ENCODE measurements at places on chromosomes 16 and 17.

DNA sequence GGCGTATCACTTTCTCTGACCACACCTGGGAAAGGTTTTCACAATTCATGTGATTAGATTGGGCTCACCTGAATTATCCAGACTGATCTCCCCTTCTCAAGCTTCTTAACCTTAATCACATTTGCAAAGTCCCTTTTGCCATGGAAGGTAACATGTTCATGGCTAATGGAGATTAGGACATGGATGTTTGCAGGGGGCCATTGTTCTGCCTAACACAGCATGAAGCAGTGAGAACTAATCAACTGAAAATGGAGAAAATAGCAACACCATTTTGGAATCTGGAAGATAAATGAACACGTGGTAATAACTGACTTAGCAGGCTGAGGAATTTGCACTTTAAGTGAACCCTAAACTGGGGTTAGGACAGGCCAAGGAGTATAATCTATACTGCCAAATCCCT lies 25.0 kb upstream of the SBK1 start:
- no peak for DNase-seq

DNA sequence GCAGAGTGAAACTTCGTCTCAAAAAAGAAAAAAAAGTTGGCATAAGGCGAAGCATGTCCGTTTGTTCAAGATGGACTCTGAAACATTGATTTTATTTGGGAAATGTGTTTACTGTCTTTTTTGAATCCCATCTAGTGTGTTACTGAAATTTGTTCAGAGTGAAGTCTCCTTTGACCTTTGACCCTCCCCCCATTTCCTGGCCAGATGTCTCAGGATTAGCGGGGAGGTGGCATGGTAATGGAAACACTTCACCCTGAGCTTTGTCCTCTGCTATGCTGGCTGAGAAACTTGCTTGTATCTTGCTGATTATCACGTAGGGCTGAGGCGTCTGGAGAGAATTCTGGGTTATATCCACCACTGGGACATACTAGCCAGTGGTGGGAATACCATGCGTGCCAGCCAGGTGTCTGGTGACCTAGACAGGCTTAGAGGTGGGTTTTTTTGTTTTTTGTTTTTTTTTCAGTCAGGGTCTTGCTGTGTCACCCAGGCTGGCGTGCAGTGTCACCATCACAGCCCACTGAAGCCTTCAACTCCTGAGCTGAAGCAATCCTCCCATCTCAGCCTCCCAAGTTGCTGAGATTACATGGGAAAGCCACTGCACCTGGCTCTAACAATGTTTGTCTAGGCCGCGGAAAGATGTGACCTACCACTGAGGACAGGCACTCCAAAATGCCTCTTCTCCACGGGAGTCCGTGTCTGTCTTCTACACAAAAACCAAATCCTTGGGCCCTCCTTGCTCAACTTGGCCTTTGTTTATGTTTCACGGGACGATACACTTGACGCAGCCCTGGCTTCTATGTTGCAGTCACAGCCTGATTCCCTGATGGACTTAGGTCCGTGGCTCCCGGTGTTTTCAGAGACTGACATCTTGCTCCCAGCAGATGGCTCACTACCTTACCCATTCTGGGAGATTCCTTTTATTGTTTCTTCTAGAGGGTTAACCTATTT lies 6.6 kb upstream of the GALK1 start:
- DNase-seq, result no peak

DNA sequence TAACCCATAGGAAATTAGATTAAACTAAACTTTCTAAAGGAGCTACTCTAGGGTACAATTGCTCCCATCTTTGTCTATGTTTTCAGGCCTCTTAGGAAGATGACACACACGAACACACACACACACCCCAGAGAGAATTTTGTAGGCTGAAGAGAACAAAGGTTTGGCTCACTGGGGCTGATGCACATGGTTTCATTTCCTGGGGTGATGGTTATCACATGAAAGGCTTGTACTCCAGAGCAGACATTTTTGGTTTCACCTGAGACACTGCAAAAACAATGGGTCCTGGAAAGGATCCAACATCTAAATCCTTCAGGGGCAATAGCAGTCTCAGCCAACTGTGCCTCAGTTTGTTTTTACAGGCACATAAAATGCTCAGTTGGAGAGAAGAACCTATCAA lies 62.8 kb downstream of the GRB7 start:
- no peak for DNase-seq

DNA sequence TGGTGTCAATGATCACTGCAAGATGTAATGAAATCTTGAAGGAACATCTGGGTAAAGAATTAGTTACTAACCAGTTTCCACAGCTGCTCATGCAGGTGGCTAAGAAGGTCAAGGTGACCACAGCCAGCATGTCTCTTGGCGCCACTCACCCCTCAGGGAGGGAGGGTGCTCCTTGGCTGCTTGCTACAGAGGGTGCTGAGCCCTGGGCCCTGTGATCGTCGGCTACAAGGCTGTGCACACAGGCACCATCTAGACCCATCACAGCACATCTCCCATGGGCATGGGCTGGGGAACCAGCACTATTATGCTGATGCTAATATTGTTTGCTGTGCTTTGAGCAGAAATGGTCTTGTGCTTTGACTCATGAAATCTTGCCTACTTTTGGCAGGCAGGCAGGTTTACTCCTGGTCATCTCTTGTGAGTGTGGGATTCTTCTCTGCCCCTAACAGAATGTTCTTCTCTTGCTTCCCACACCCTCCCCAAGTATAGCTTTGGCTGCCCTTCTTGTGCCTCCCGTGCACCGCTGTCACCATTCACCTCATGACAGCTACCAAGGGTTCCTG lies 36.4 kb downstream of the TXNDC11 start:
- no peak for DNase-seq

GRCh38 chr17:34287875-34288274 lies 2.3 kb downstream of the CCL11 start:
- DNase-seq, result no peak

DNA sequence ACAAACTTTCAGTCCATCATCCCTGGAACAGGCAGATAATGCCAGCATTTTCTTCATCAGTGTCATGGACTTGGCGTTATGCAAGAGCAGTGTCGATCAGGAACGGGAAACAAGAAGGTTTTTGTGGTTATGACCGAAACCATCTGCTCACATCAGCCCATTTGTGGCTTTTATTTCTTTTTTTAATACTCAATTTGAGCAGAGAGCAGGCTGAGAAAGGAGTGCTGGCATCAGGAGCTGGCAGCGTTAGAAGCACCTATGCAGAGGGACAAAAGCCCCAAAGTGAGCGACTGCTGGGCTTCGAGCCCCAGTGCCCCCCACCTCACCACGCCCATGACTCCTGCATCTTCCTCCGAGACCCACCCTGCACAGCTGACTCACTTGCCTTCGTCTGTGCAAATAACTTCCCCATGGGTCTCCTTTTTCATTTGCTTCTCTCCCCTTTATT lies 16.2 kb upstream of the CD300E start:
- DNase-seq, result no peak

DNA sequence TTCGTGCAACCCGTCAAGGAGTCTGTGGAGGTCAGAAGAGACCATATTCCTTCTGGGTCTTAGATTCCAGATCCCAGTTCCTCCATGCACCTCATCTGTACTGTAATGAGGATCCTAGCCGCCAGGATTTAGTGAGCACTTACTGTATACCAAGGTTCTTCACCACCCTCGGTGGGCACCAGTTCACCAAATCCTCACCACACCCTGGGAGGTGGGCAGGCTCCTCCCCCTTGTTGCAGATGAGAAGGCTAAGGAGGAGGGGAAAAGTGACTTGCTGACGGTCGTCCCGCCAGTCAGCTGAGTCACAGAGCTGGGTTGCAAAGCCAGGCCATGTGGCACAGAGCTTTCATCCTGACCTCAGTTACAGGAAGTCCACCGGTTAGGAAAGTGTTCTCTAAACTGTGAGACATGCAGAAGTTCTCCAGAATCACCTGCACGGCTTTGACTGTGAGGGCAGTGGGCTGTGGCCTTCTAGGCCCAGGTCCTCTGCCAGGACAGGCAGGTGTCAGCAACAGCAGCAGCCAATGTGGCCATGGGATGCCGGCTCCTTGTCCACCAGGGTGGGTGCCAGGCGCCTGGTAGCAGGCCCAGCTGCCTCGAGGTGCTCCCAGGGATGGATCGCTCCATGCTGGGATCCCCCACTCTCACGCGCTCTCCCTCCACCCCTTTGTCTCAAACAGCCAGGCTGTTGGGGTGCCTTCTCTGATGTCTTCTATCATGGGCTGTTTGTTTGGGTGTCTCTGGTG lies 240.3 kb upstream of the GSE1 start:
- no peak for DNase-seq

DNA sequence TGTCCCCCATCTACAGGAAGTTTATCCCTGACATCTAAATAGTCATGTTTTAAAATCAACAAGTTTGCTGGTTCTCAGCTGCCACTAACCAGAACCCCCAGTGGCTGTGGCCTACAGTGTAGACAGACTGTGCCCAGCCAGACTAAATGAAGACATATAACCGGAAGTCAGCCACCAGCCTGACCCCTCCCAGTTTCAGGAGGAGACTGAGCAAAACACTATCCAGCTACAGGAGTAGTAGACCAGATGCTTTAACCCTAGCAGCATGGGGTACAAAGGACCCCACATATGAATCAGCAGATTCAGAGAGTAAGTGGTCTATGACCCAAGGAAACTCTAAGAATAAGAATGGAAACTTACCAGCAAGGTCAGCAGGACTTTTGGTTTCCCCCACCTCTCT lies 83.4 kb downstream of the HIC1 start:
- no peak for DNase-seq

DNA sequence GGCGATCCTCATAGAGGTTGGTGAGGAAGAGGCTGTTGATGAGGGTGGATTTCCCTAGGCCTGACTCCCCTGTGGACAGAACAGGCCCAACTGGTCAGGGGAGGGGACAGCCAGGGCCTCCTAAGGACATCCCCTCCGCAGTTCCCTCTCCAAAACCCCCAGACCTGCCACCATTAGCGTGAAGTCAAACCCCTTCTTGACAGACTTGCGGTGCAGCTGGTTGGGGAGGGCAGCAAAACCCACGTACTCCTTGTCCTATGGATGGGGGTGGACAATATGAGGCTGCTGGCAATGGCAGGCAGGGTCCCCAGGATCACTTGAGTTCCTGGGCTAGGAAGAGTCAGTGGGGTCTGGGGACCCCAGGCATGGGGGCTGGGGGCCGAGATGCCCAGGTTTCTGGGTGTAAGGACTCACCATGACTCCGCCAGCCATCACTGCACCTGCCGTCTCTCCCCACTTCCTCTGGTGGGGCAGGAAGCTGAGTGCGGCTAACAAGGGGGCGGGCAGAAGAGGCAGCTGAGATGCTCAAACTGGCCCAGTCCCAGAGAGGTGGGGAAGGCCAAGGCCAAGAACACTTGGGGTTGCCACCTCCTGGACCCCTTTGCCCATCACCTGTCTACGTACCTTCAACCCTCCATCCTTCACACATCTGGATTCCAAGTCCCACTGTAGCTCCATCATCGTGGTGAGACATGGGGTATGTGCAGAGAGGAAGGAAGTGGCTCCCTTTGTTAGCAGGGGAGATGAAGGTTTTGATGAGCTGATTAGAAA lies at the start of gene SEPTIN1:
Gene SEPTIN1, minus strand, starts transcription at position 451 of the 771 bp plus-strand sequence. Its CDS starts 19 bp downstream, at position 432.
- peak; percentile 60 for DNase-seq

DNA sequence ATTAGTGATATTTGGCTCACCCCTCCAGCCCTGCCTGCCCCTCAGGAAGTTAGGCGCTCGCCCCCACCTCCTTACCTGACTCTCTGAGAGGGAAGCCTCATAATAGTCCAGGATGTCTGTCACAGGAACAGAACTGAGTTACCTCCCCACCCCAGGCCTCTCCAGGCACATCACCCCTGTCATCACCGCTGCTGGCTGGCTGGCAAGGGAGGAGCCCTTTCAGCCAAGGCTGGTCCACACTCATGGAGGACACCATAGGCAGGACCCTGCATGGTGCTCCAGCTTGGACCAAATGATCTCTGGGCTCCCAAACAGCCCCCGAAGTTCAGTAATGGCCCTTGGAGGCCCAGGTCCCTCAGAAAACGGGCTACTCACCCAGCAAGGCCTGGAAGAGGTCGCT lies 1.5 kb downstream of the DLG4 start:
- DNase-seq, result no peak

DNA sequence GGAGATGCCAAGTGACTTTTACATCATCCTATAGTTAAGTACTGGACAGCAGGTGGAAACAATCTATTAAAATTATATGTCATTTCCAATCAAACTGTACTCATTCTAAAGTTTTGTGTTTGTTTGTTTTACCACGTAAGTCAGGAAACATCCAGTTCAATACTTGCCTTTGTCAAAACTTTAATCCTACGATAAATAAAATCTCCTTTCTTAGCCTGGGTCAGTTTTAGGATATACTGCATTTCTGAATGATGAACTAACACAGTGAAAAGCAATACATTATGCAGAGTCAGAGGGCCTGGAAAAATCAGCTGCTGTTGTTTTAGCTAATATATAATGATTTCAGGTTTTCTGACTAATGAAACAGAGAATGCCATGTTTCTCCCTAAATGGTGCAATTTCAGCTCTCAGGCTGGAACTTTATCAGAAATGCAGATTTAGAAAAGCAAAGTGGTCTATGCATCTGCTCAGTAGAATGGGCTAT lies 756.4 kb downstream of the CDH11 start:
- no peak for DNase-seq

DNA sequence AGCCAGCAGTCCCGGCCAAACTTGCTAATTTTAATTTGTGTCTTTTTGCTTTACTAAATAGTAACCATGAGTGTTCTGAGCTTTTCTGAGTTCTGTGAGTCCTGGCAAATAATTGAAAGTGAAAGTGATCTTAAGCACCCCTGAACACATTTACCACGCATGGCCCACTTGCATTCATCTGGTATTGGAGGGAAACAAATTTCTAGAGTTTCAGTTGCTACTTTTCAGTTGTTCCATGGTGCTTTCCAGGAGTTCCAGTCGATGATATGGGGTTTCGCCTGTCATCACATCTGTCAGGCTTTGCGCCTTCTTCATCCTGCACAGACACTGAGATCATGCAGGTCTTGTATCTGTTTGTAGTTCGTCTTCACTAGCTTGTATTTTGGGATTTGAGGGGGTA lies 44.1 kb downstream of the CRLF3 start:
- no peak for DNase-seq

GRCh38 chr17:5023588-5024147 lies 11.6 kb downstream of the SLC52A1 start:
- no peak for DNase-seq

GRCh38 chr17:68843522-68843921 lies 111.7 kb downstream of the ABCA8 start:
- DNase-seq, result no peak

- DNase-seq, result no peak
Measured at GRCh38 chr17:38587947-38588787, 17.6 kb downstream of the SRCIN1 start.

Measured in stimulated activated CD8-positive, alpha-beta memory T cell treated with anti-CD3 and anti-CD28 coated beads, Interleukin-4, amount 100 ng/mL, for 1 hour (primary cell).